ENCODE measurements at places on chromosomes 13 and 19.
A peak's percentile ranks its signal among the peaks of the same experiment; 100 is the strongest.

GRCh38 chr13:43408274-43408673 is 378.5 kb downstream of the ENOX1 start:
- no peak for DNase-seq

GRCh38 chr19:41758846-41759245 is 3.5 kb downstream of the CEACAM6 start:
- no peak for DNase-seq

- no peak for DNase-seq
These were observed 5.4 kb downstream of the DDX39A start for GRCh38 chr19:14413693-14414181.

- DNase-seq: no peak
These were observed 38.4 kb downstream of the KCNC3 start for GRCh38 chr19:50290775-50291174.

DNA sequence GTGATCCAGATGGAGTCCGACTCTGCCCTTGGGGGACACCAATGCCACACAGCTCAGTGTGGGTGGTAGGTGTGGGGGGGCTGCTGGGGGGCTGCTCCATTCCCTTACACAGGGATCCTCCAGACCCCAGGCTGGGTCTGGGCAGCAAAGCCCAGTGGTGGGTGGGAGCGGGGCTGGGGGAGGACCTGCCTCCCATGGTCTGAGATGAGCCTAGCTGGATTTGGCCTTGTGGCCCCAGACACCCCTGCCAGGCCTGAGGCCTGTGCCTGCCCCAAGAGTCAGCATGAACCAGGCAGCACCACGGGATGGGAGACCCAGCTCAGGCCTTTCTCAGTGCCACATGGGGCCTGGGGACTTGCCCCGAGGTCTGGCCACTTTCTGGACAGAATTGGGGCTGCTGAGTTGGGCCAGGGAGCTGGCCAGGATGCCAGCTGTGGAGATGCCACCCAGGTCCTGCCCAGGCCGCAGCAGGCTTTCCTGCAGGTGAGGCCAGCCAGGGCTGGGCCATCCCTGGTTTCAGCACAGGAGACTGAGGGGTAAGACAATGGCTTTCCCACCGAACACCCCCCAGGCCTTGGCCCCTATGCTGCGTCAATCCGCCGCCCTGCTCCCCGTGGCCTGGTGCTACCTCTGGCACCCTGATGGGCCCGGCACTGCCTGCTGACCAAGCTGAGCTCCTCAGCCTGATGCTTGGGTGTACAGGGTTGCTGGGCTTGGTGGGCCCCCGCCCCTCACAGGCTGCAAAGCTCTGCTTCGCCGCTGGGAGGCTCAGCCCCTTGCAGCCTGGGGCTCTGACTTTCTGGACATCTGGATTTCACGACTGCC is 24.2 kb downstream of the CEBPG start:
- DNase-seq: no peak

DNA sequence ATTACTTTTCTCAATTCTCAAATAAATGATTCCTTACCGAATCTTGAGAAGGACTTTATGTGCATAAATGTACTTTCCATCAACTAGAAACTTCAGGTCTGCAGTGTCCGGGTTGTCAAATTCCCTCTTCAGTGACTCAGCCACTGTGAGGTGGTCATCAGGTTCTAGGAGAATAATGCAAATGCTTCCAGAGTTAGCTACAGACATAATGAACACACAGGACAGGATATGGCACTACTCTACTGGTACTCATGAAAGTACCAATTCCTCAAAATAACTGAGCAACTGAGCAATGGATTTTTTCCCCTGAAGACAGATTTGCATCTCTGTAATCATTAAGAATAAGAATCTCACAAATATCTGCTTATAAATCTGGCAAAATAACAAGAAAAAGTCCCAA is 31.2 kb downstream of the RCBTB2 start:
- no peak for DNase-seq

DNA sequence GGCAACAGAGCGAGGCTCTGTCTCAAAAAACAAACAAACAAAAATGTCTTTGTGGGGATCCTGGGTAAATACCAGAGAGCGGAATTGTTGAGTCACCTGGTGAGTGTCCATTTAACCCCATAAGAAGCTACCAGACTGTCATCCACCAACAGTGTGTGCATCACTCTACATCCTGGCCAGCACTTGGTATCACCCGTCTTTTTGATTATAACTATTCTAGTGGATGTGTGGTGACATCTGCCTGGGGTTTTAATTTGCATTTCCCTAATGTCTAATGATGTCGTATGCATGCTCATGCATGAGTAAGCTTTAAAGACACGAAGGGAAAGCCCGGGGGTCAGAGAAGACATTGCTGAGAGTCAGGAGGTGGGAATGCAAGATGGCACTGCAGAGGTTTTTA is 126.7 kb upstream of the MRI1 start:
- no peak for DNase-seq

GRCh38 chr19:7348587-7349230 is at the start of gene ARHGEF18:
Gene ARHGEF18 (plus strand): TSS chr19:7348937. CDS start chr19:7362891, 13,954 bp downstream.
- DNase-seq: no peak

DNA sequence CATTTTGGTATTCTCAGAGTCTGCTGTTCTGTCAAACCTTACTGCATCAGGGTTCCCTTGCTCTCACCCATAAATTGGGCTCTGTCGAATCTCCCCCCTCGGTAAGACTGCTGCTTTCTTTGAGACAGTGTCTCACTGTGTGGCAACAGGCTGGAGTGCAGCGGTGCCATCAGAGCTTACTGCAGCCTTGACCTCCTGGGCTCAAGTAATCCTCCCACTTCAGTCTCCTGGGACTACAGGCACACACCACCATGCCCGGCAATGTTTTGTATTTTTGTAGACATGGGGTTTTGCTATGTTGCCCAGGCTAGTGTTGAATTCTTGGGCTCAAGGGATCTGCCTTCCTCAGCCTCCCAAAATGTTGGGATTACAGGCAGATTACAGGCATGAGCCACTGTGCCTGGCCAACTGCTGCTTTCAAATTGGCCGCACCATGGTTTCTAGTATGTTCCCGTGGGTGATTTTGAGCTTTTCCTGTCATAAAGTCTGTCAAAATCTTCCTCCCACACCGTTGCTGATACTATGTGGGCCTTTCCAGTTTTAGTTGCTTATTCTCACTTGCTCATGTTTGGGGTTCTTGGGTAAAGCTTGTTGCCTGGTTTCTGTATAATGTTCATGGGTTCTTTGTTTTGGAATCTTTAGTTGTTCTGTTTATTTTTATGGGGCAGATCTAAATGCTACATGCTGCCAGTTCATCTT is 10.6 kb downstream of the RFC3 start:
- no peak for DNase-seq

DNA sequence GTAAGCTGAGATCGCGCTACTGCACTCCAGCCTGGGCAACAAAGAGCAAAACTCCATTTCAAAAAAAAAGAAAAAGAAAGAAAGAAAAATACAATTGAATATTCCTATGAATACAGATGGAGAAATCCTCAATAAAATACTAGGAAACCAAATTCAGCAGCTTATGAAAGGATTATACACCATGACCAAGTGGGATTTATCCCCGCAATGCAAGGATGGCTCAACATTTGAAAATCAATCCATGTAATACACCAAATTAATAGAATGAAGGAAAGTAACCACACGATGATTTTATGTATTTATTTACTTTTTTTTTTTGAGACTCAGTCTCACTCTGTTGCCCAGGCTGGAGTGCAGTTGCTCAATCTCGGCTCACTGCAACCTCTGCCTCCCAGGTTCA is 19.5 kb upstream of the TM6SF2 start:
- DNase-seq: no peak

- no peak for DNase-seq
These were observed 23.6 kb downstream of the DCAF15 start for GRCh38 chr19:13975870-13976269.

- no peak for DNase-seq
These were observed 57.7 kb upstream of the TUBA3C start for GRCh38 chr13:19239114-19239860.

DNA sequence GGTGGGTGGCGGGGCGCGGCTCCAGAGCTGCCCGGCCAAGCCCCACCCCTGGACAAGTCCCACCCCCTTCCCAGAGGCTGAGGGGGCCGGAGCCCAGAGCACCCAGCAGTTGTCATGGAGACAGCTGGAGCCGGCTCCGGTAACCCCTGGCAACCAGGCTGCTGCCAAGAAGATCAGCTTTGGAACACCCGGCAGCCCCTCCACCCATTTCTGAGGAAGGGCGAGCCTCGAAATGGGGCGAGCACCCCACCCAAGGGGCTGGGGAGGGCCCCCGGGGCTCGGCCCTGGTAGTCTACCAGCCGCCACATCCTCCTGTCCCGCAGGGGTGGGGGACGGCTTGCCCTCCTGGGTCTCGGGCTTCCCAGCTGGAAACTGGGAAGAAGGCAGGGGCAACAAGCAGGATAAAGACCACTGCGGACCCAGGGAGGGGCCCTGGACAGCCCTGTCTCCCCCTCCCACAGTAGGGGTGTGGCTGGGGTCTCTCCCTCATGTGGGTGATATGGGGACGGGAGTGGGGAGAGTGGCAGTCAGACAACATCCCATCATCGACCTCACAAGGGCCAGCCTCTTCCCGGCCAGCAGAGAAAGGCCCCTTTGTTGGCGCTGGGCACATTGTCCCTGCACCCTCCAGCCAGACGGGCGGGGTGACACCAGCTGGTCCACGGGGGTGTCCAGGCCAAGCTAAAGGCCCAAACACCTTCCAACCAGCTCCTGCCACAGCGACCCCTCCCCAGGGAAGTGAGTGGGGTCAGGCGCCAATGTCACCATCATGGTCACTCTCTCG is 1.5 kb downstream of the CERS1 start:
- DNase-seq: no peak

DNA sequence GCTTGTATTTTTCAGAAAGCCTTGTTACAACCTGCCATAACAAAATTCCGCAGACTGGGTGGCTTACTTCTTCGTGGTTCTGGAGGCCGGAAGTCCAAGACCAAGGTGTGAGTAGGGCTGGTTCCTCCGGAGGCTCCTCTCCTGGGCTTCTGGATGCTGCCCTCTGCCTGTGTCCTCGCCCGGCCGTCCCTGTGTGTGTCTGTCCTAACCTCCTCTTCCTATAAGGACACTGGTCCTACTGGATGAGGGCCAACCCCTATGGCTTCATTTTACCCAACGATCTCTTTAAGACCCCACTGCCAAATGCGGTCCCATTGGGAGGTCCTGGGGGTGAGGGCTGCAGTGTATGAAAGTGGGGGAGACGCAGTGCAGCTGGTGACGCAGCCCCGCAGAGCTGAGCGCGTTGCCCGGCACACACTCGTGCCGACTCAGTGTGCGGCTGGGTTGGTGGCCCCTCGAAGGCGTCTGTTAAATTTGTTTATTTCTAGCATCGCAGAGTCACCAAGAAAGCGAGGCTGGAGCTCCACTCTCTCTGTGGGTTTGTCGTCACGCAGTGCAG is 116.7 kb downstream of the SOX1 start:
- no peak for DNase-seq

- DNase-seq: peak; percentile 55
These were observed 82.9 kb downstream of the PDS5B start for GRCh38 chr13:32669030-32669646.

DNA sequence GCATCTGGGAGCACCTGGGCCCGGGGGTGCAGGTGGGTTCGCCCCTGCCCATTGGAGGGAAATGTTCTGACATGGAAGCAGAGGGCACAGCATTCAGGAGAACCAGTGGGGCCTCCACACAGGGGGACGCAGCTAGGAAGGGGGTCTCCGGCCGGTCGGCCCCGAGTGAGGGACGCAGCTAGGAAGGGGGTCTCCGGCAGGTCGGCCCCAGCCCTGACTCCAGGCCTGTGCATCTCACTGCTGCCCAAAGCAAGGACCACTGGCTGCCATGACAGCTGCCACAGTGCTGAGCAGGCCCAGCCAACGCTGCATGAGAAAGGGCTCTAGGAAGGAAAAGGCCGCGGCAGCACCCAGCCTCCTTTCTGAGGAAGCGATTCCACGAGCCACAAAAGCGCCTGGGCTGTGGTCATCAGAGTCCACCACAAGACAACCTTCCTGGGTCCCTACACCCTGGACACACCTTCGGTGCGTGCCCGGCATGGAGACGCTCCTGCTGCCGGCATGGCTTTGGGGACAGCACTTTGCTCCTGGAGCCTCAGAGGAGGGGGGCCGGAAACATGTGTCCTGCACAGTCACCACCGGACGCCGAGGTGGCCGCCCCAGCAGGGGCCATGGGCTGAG is 9.7 kb downstream of the RASA3 start:
- no peak for DNase-seq

DNA sequence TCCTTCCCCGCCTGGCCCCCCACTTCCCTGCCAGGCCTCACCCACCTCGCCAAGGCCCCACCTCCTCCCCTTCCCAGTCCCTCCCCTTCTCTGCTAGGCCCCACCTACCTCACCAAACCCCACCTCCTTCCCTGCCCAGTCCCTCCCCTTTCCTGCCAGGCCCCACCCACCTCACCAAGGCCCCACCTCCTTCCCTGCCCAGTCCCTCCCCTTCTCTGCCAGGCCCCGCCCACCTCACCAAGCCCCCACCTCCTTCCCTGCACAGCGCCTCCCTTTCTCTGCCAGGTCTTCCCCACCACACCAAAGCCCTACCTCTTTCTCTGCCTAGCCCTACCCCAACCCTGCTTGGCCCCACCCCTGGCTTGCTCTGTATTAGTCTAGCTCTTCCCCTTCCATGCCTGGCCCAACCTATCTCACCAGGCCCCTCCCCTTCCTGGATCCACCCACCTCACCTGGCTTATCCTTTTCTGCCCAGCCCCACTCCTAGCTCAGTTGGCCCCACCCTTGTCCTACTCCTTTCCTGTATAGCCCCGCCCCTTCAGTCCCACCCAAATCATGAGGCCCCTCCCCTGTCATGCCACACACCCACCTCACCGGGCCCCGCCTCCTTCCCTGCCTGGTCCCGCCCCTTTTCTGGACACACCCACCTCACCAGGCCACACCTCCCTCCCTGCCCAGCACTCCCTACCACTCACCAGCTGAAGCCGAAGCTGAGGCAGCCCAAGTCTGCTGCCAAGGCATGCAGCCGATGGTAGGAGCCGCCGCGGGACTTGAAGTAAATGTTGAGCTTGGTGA is 16.2 kb downstream of the CERS1 start:
- DNase-seq: peak; percentile 47

DNA sequence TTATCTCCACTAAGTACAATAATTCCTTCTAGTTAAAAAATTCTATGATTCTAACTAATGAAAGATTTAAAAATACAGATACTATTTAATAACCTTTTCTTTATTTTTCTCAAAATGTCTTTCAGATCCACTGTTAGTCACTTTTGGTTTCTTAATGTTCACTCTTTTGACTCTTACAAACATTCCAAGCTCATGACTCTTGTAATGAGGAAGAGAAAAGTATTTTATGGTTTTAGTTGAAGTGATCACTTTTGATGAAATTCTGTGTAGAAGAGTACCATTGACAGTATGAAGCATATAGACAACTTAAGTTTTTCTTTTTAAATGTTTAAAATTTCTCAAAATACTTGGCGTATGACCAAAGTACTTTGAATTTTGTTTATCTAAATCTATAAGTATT is 27.8 kb downstream of the COG3 start:
- no peak for DNase-seq

DNA sequence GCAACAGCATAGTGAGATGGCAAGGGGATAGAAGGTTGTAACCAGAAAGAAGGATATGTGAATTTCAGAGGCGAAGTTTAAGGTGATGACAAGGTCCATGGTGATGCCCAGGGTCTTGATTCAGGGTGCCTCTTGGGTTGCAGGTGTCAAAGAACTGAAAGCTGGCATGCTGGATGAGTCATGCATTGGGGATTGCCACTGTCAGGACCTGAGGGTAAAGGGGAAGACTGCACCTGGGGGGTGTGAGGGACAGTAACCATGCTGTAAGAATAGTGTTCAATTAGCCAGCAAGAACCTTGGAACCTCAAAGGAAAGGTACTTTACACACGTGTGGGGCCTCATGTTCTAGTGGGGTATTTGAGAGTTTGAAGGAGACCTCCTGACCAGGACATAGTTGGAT is 279.6 kb downstream of the SLC7A1 start:
- no peak for DNase-seq

GRCh38 chr13:95411428-95412040 is 110.3 kb upstream of the ABCC4 start:
- peak; percentile 86 for DNase-seq
